ENCODE measurements at places on chromosomes 13 and 19.

DNA sequence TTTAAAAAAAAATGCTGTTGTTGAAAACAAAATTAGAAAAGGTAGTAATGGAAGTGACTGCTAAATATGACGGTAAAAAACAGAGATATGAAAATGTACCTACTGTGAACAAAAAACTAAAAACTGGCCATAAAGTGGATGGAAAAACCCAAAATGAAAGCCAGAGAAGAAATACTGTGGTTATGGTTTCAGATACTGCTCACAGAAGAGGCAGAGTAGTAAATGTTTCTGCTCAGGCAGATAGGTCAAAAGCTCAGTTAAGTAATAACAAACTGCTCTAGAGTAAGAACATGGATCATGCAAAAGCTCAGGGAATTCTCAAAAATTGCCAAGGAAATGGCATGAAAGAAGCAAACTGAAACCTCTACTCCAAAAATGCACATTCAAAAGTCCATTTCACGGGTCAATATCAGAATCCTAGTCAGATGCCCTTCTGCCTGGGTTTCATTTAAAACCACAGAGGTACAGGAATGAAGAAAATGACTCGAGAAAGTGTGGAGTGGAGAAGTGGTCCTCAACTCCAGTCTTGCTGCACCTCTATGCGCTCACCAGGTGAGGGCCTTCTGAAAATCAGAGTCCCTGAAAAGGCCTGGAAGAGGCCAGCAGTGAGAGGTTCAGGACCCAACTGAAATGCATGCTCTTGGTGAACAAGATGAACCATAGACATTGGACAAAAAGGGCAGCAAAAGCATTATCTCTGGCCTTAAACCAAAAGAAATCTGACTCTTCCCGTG, 315.0 kb upstream of the SPRY2 start:
- no peak for DNase-seq

- DNase-seq: no peak
Measured at GRCh38 chr13:48892053-48892687, 83.5 kb upstream of the FNDC3A start.

- peak; percentile 54 for DNase-seq
Measured at GRCh38 chr19:30649934-30650614, 277.9 kb downstream of the ZNF536 start.

DNA sequence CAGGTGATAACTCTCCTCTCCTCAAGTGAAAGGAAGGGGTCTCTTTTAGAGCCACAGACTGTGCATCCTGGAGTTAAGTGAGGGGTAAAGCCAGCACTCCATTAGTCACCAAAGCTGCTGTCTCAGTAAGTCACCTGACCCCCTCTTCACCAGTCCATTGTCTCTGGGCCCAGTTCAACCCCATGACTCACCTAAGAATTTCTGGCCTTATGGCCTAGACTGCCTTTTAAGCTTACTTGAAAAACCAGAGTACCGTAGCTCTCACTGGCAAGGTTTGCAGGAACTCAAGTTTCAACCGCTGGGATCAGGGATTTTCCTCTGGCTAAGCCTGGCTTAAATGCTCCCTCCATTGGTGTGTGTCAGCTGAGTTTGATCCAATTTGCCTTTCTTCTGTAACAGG, 23.4 kb upstream of the EID2 start:
- DNase-seq: peak; percentile 21

DNA sequence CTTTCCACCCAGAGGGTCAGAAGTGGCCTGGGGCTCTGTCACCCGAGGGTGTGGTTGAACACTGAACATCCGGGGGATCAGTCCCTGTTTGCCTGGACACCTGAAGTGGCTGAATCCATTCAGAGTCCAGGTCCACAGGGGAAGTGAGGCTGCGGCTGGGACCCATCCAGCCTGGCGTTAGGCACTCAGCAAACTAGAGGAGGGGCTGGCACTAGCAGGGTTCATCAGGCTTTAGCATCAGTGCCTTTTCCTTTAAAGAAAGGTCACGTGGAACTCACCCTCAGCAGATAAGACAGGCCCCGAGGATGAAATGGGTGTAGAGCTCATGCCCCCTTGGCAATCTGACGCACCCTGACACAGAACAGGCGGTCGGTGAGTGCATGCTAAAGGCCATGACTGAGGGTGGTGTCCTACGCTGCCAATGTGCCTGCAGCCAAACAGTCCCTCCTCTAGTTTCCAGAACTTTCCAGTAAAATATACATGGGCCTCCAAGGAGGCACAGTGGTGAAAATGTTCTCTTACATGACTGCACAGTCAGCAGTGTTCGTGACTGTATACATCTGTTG, 72.4 kb upstream of the ARHGEF7 start:
- no peak for DNase-seq

DNA sequence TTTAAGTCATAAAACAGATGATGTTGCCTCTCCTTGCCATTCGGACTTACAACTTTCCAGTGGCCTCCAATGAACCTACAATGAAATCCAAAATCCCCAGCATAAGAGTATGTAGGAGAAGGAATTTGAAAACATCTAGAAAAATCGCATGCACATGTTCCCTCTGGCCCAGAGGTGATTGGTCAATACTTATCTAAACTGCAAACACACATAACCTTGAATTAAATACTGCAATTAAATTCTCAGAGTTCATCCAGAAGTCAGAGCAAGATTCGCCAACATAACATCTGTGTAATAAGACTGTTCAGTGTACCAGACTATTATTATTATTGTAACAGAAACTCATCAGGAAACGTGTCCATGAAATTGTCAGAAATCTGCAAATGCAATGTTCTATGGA, 82.2 kb upstream of the USP29 start:
- DNase-seq: no peak

DNA sequence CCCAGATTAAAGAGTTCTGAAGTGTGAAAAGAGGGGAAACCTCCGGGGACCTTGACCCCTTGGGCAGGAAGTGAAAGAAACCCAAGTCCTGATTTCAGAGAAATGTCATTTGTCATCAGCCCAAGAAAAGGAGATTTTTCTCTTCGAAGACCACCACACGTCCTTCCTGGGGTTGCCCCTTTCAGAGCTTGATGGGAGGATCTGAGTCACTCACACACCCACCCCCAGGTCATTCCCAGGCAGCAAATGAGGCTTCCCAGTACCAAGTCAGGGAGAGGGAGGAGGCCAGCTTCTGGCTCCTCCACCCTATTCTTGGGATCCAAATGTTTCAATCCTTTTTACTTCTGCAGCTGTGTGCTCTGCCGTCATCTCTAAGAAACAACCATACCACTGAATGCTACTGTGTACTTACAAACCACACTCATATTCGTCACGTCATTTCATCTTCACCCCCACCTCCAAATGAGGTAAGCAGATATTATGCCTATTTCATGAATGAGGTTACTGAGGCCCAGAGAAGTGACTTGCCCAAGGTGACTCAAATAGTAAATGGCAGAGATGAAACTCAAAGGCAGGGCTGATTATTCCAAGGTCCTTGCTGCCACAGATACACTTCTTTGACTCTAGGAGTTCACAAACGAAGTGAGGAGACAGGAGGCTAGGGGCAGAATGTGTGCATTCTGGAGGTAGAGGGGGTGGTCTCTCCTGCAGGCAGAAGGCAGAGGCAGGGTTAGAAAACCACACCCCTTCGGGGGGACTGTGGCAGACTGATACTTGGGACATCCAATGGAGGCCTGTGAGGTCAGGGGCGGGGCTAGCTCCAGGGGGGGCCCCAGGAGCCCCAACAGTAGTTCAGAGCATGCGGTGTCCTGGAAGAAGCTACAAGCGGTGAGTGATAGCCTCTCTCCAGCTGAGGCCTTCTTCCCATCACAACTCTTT, 5.0 kb upstream of the KMT2B start:
- DNase-seq: no peak

- DNase-seq: no peak
Measured at GRCh38 chr19:58183817-58184215, 955 bp downstream of the ZNF274 start.

GRCh38 chr13:32431361-32431760, 3.4 kb upstream of the N4BP2L1 start:
- DNase-seq: no peak

DNA sequence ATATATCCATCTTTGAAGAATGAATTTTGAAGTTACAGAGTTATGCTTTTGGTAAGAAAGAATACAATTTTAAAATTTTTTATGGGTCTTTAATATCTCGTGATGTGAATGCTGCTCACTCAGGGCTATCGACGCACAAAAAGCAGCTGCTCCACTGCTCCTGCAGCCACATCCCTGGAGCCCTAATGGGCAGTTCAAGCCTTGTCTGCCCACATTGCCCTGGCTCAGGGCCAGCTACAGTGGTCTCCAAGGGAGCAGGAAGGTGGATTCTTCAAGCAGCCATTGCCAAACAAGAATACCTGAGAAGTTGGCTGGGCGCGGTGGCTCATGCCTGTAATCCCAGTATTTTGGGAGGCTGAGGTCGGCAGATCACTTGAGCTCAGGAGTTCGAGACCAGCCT, 85.8 kb downstream of the IPO5 start:
- no peak for DNase-seq

- DNase-seq: peak; percentile 51
Measured at GRCh38 chr19:45729800-45730290, 851 bp downstream of the FBXO46 start.

GRCh38 chr13:76043874-76044273, 407.7 kb downstream of the LMO7 start:
- no peak for DNase-seq

DNA sequence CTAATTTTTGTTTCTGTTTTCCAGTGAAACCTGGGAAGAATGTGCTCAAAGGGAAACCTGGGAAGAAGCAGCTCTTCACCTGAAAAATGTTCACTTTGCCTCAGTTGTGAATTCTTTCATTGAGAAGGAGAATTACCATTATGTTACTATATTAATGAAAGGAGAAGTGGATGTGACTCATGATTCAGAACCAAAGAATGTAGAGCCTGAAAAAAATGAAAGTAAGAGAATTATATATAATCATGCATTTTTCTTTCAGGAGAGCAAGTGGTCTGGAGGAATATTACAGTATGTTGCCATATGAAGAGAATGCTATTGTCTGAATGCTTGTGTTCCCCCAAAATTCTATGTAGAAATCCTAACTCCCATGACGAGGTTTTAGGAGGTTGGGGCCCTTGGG, 3.4 kb downstream of the NUDT15 start:
- DNase-seq: no peak

DNA sequence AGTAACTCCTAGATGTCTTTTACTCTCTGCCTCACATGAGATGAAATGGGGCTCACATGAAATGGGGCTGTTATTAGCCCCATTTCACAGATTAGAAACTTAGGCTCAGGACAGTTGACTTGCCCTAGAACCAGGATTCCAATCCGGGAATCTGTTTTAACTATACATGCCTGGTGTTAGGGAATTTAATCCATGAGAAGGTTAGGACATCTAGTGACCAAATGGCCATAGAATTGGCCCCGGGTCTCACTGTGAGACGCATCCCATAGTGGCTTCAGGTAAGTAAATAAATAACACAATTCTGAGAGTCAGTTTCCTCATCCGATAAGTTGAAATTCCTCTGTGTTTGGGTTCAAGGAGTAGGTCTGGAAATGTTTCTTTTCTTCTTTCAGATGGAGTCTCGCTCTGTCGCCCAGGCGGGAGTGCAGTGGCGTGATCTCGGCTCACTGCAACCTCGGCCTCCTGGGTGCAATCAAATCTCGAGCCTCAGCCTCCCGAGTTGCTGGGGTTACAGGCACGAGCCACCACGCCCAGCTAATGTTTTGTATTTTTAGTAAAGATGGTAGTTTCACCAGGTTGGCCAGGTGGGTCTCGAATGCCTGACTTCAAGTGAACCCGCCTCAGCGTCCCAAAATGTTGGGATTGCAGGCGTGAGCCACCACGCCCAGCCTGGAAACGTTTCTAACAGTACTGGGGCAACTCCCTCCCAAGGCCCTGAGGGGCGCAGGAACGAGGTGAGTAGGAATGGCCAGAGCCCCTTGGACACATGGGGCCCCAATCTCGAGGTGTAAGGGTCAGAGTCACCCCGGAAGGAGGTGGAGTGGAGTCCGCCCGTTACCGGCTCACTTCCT, 1.2 kb upstream of the ZNF574 start:
- peak; percentile 56 for DNase-seq

DNA sequence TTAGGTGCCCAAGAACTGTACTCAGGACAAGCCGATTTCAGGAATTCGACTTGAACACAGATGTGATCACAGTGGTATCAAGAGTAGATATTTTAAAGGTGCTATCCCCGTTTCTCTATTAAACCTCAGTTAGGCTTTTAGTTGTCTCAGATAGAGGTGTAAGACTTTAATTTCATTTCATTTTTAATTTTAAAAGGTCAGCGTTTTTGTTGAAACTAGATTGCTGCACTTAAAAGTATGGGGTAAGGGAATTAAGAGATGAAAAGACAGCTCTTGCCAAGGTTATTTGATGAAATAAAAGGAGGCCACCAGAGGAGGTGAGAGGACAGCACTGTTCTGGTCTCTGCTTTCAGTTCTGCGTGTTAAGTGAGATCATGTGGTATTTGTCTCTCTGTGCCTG, 48.6 kb downstream of the SPATA13 start:
- DNase-seq: no peak
